ENCODE measurements at places on chromosomes 12 and 14.
A peak's percentile ranks its signal among the peaks of the same experiment; 100 is the strongest.

DNA sequence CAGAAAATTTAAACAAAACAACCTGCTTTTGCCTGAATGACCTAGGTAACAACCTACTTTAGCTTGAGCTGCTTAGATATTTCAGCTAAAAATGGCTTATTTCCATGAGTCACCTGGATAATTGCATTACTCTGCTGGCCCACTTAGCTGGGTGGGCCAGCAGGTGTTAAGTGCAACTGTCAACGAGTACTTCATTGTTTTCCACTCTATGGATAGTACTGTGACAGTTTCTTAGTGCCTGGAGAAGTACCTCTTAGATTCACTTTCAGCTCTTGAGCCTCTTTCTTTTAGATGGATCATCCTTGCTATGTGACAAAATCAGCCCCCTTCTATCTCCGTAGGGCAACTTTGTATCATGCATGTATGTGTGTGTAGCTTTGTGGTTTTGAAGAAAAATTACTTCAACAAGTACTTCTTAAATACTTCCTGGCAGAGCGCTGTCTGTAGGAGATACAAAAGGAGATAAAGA is 368.2 kb upstream of the ATP2B1 start:
- no peak for DNase-seq

- no peak for DNase-seq
These were observed 809.1 kb downstream of the BCL11B start for GRCh38 chr14:98462908-98463307.

GRCh38 chr14:69439521-69440270 is 41.2 kb downstream of the SLC39A9 start:
- DNase-seq, result no peak

DNA sequence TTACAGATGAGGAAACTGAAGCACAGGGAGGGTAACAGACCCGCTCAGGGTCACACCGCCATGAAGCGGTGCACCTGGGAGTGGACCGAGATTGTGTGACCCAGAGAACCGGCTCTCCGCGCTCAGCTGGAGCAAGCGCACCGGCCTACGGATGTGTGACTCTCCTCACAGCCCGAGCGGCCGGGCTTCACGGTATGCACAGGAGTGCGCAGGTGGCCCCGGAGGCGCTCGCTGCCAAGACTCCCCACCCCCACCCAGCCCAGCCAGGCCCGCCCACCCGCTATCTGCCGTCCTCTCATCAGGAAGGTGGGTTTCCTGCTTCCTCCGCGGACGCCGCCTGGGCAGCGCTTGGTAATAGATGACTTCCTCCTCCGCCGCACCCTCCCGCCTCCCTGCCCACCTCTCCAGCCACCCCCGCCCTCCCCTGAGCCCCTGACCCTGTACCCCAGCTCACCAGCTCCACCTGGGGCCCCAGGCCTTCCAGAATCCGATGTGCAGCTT is 110.7 kb downstream of the NCOR2 start:
- DNase-seq, result no peak

DNA sequence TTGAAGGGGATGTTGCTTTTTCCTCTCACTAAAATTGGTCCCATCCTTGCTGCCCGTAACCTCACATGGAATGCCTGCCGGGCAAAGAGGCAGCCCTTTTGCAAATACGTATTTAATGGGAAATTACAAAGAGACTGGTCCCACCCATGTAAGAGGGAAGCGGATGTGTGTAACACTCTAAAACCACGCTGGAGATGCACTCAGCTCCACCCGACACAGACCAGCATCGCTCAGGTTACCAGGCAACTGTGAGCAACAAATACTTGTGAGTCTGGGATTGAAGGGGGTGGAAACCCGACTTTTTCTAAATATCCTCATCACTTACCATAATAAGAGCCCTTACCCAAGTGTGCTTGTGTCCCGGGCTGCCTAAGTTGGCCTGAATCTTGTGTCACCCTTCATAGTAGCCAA is 47.7 kb downstream of the ELK3 start:
- DNase-seq, result peak; percentile 39

- no peak for DNase-seq
These were observed 25.6 kb downstream of the EMP1 start for GRCh38 chr12:13222076-13222475.

Data from thoracic aorta (tissue), 2 donors.